ENCODE measurements at places on chromosomes 13 and 19. TPM values are rescaled to one million over a fixed set of nuclear protein-coding genes. Genes with fewer than 3 reads are reported as not detected.
A peak's percentile ranks its signal among the peaks of the same experiment; 100 is the strongest.

SLC1A6 gene
- not detected for total RNA-seq

ZNF229 gene
- total RNA-seq = 7.3 TPM

CGB5 gene
- total RNA-seq = not detected

DNA sequence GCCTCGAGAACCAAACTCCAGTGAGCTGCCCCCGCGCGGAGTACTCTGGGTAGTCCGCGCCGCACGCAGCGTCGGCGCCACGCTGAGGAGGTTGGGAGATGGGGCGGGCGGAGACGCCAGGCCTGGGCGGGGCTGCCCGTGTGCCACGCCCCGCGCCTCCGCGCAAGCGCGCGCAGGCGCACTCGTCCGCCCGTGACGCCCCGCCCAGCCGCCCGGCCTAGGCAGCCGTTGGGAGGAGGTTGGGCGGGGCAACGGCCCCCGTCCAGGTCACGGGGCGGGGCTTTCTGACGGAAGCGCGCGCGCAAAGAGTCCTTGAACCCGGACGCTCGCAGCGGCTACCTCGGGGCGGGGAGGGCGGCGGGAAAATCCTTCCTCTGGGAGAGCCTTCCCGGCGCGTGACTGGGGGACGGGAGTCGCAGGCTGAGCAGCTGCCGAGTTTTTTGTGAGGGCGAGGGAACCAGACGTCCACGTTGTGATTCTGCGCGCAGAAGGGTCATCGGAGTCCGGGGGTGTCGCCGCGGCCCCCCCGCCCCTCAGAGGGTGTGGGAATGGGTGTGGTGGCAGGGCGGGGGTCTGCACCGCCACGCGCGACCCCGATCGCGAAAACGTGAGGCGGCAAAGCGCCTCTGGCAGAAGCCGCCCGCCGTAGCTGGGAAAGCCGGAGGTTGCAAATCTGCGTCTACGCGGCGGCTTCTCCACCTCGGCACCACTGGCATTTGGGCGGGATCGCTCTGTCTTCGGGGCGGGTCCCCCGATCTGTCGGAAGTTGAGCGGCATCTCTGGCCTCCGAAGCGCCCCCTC lies at the start of gene MED26:
TSS of gene MED26 (minus strand) at position 22 of the 801 bp plus-strand sequence. CDS start 261 bp downstream, outside the sequence.
- peak; percentile 98 for DNase-seq

DNA sequence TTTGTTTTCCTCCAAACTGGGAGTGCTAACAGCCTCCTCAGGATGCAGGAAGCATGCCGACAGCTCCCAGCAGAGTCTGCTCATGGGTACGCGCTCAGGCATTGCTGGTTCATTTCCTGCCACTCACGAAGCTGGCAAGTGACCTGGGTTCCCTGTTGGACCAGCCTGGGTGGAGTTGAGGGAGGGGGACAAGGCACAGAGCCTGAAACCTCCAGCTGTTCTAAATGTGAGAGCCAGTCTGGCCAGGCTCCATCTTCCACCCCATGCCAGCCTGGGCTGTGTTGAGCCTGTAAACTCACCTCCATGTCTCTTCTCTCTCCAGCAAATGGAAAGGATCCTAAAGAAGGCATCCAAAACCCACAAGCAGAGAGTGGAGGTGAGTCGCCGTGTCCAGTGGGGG lies 5.0 kb downstream of the FAM32A start:
- no peak for DNase-seq

- no peak for DNase-seq
Measured at GRCh38 chr13:108315273-108315672, 45.8 kb downstream of the TNFSF13B start.

GRCh38 chr13:106036870-106037269 lies 498.6 kb downstream of the EFNB2 start:
- no peak for DNase-seq

DNA sequence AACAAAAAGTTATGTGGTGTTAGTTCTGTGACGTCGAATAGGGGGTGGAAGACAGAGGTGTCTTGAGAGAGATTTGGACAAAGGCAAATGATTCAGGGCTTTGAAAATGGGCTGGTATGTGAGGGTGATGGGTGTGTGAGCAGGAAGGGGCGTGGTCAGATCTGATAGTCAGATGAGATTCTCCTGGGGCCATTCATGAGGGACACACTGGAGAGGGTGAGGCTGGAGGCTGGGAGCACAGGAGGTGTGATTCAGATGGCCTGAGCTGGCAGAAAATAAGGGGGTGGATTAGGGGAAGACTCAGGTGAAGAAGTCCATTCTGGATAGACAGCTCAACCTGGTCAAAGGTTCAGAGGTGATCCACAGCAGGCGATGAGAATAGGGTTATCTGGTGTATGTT lies 28.0 kb downstream of the CYP4F22 start:
- DNase-seq = no peak

DNA sequence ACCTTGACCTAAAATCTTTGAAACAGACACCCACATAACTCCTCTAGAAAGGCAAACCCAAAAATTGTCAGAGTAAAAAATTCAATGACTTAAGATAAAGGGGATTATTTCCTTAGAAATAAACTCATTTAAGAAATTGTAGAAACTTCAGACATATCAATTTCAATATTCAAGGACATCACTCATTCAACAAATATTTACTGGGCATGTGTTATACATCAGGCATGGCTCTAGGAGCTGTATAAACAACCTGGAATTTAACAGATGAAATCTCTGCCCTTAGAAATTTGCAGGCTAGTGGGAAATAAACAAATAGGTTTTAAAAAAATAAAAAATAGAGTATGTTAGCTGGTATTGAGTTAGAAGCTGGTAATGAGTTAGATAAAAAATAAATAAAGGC lies 84.0 kb upstream of the LSM14A start:
- no peak for DNase-seq

- no peak for DNase-seq
Measured at GRCh38 chr13:50001287-50001686, 4.4 kb downstream of the TRIM13 start.

DNA sequence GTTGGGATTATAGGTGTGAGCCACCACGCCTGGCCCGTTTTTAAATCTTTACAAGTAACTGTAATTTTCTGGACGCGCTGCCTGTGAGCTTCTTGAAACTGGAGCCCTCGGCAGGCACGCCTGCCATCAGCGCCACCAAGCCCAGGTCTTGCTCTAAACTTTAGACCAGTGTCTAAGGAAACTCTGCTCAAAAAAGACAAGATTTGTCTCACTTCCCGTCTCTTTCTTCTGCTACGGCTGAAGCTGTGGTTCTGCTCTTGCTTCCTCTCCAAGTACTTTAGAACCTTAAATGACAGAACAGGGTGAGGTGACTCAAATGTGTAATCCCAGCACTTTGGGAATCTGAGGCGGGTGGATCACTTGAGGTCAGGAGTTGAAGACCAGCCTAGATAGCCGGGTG lies 24.9 kb downstream of the RCN3 start:
- DNase-seq = no peak

- DNase-seq = no peak
Measured at GRCh38 chr13:98751367-98751782, 1.1 kb downstream of the SLC15A1 start.

- DNase-seq = no peak
Measured at GRCh38 chr13:21668732-21669275, 2.1 kb upstream of the FGF9 start.

DNA sequence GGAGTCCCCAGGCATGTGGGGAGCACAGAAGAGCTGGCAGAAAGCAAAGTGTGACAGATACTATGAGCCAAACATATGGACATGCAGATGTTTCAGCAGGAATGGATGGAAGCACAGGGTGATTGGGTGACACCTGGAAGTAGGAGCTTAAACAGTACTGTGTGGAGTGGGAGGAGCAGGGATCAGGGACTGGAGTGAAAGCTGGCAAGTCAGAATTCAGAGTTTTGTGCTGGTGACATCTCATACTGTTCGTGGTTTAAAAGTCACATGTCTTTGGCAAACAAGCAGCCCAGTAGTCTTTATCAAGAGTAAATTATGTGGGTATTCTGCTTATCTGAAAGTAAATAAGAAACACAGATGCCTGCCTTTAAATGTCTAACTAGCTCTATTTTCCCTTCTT lies 408.2 kb downstream of the COG6 start:
- DNase-seq = no peak

GRCh38 chr13:61142506-61142905 lies 273.1 kb downstream of the PCDH20 start:
- no peak for DNase-seq

GRCh38 chr19:911197-912033 lies 1.6 kb downstream of the R3HDM4 start:
- no peak for DNase-seq

DNA sequence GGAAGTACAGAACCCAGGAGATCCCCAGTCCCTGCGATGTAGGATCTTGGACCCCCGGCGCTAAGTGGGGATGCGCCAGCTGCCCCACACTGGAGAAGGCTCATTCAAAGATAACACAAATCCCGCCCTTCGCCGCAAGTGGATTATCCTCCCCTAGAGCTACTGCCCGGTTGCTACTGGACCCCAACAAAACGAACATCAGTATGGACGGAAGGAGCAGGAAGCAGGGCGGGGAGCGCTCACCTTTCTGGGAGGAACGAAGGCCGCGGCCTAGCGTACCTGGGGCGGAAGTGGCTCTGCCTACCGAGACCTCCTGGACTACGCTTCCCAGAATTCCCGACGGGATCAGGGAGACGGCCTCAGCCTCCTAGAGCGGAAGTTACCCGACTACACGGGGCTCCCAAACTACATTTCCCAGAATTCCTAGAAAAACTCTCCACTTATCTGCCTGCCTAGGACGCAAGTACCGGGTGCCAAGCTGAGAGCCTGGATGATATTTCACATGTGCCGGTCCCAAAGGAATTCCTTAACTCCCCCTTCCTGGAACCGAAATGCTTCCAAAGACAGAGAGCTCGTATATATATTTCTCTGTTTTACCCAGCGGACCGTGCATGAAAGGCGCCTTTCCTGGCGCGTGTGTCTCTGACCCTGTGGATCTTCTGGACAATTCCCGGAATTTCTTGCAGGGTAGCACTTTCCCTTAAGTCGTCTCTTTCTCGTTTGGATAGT lies at the start of gene ZNF112:
TSS of gene ZNF112 (minus strand) at position 298 of the 729 bp plus-strand sequence. CDS start 16,141 bp downstream, outside the sequence.
- peak; percentile 84 for DNase-seq

GRCh38 chr13:36912973-36913372 lies 7.1 kb downstream of the SMAD9 start:
- no peak for DNase-seq

DNA sequence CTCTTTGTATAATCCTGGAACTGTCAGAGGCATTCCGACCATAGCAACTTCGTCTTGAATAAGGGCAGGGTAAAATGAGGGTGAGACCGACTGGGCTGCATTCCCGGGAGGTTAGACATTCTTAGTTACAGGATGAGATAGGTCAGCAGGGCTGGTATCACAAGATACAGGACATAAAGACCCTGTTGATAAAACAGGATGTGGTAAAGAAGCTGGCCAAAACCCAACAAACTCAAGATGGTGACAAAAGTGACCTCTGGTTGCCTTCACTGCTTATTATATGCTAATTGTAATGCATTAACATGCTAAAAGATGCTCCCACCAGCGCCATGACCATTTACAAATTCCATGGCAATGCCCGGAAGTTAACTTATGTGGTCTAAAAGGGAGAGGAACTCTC lies 27.7 kb upstream of the MBNL2 start:
- DNase-seq = no peak

GRCh38 chr19:30053558-30053957 lies 111.5 kb downstream of the URI1 start:
- no peak for DNase-seq

GRCh38 chr13:50437252-50437651 lies 406.2 kb downstream of the DLEU7 start:
- DNase-seq = no peak

- DNase-seq = no peak
Measured at GRCh38 chr13:110700641-110701040, 5.3 kb downstream of the CARS2 start.

RNF225 gene
- total RNA-seq = not detected

Data from Right ventricle myocardium inferior (tissue), 1 donor.